NCI-H2029 treated with DMSO at 0.1 percent for 48 hours (cell line): ENCODE measurements at places on chromosomes 2 and 18.

DNA sequence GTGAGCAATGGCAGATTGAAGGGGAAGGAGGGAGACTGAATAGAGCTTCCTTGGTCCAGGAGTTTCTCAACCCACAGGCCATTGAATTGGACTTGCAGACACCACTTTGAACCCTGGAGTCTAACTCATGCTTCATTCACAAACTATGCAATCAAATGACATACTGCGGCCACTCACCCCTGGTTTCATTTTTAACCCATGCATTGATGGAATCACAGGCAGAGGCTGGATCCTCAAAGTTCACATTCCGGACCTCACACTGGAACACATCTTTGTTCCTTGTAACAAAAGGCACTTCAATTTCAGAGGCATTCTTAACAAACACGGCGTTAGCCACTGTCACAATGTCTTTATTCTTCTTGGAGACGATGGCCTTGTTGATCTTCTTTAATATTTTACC lies 40.7 kb downstream of the MRPL44 start:
- DNase-seq, result no peak

DNA sequence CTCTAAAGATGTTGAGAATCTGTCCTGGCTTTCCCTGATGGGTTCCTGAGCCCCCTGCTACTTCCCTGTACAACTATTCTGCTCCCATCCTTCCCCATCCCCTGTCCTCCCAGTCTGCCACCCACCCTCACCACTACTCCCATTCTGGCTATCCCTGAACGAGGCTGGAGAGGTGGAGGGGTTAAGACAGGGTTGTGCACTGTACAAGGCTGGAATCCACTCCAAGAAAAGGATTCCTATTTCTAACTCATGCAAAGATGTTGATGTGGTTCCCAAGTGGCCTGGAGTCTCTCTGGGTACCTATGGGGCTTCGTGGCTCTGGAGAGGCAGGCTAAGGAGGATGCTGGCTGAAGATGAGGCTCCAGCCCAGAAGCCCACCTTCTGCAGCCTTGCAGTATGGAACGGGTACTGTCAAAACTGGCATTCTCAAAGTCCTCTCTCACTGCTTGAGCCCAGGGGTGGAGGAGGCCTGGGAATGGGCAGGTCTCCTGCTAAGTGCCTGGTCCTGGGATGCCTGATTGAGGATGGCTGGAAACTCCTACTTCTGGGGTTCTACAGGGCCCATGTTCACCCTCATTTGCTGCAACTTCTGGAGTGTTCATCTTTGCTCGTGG lies 1.3 kb upstream of the FEV start:
- no peak for DNase-seq

DNA sequence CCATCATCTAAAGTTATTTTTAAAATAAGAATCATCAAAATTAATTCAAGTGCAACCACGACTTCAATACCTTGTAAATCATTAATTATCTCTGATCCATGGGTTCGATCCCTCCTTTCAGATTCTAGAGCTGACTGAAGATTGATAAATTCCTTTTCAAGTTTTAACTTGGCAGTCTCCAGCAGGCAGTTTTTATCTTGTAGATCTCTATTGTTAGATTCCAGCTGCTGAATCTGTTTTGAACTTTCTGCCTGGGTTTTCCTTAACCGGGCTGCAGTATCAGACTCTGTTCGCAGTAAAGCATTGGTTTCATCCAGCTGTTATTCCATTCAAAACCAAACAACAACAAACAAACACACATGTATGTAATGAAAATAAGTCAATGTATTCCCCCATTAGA lies 59.5 kb downstream of the SLC66A3 start:
- no peak for DNase-seq

- DNase-seq, result peak; percentile 30
These were observed 93.6 kb upstream of the FAM117B start for GRCh38 chr2:202541137-202541536.

- DNase-seq, result no peak
These were observed 179.6 kb downstream of the NCK2 start for GRCh38 chr2:105924271-105924670.

DNA sequence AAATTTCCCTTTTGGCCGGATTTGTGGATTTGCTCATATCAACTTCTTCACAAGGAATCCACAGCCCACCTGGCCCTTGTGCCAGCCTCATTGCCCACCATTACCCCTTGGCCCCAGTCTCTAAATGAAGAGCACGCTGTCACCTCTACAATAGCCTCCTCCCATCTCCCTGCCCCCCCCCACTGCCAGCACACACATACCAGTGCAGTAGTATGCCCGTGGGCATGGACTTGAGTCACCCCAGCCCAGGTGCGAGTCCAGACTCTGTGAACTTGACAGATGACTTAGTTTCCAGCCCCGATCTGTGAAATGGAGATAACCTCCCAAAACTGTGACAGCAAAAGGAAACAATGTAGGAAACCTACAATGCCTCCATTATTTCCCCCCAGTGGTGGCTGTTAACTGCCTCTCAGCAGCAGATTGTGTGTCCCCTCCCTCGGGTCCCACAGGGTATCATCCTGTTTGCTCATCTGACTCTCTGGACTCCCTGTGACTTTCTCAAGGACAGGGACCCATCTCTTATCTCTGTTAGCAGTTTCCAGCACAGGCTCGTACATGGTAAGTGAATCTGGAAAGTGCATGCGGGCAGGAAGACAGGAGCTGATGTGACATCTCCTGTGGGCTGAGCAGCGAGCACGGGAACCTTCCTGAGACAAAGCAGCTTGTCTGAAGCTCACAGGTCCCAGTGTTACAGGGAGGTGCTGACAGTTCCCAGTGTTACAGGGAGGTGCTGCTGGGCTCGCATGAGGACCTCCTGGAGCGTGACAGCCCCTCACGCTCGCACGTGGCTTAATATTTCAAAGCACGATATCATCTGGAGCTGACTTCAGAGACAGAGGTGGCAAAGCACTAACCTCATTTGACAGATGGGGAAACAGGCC lies 4.2 kb upstream of the TMEM185B start:
- no peak for DNase-seq

DNA sequence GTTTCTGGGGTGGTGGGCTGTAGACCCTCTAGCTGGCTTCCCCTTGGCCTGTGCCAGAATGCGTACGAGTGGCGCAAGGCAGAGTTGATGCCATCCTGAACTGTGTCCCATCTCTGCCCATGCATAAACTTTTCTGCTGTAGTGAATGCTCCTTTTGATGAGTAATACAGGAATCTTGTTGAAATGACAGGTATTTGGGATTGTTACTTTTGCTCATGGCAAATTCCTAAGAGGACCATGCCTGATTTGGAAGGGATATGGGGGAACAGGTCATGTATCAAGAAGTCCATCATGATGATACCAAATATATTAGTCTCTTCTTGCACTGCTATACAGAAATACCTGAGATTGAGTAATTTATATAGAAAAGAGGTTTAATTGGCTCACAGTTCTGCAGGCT lies 648.0 kb downstream of the SLC4A3 start:
- DNase-seq, result no peak

DNA sequence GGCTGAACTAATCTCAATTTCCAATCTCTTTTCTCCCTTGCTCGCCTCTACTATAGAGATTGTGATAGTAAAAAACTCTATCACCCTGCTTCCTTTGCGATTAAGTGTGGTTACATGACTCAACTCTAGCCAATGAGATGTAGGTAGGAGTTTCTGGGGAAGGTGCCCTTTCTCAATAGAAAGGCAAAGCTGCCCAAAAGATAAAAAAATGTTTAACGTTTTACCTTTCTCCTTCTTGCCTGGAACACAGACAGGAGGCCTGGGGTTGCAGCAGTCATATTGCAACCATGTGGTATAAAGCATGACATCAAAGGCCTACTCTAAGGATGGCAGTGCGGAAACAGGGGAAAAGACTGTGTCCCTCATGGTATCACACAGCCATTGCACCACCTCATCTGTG lies 31.5 kb downstream of the TMEM37 start:
- no peak for DNase-seq

GRCh38 chr2:9110893-9111569 lies 95.6 kb upstream of the ASAP2 start:
- no peak for DNase-seq

DNA sequence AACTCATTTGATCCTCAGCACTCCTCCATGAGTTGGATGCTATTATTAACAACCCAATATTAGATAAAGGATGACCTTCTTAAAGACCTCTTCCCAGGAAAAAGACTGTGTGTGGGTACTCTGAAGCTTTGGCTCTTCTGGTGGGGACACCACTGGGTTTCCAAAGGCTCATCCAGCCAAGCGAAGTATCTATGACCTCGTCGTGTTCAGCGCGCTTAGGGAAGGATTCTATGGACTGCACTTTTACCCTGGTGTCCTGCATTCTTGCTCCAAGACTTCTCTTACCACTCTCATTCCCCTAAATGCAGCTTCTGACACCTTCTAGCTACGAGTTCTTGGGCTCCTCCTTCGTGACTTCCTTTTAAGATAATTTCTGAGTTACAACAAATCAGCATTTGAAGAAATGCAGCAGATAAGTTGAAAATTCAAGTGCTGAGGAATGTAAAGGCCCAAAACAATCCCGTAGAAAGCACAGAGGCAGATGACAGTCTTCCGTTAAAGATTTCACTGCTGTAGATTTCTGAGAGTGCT lies 673 bp upstream of the HNMT start:
- no peak for DNase-seq

DNA sequence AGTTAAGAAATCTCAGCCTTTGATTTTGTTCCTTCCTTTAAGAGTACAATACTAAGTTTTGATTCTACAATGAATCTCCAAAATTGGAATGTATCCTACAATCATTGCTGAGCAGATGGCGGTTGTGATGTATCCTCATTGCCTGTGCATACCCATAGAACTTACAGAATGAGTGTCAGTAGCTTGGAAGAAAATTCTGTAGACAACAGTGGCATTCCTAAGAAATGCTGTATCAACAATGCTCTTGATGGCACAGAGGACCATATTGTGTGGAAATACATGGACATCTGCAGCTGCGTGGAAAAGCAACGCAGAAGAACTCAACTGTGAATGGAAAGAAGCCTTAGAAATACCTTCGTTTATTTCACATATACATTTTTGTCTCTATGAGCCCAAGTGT lies 30.2 kb downstream of the GAREM1 start:
- DNase-seq, result no peak

DNA sequence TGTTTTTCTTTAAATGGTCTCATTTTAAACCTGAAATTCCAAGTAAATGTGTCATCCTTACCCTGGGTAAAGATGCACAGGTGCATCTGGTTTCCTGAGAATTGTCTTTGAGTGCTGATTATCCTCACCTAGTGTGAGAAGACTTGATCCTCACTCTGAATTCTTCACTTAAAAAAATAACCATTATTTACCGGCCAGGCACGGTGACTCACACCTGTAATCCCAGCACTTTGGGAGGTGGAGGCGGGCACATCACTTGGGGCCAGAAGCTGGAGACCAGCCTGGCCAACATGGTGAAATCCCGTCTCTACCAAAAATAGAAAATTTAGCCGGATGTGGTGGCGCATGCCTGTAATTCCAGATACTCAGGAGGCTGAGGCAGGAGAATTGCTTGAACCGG lies 9.9 kb upstream of the WNT6 start:
- DNase-seq, result no peak

GRCh38 chr18:52175406-52175805 lies 164.6 kb upstream of the DCC start:
- DNase-seq, result no peak

- no peak for DNase-seq
These were observed 51.5 kb downstream of the RPL37A start for GRCh38 chr2:216549926-216550690.

DNA sequence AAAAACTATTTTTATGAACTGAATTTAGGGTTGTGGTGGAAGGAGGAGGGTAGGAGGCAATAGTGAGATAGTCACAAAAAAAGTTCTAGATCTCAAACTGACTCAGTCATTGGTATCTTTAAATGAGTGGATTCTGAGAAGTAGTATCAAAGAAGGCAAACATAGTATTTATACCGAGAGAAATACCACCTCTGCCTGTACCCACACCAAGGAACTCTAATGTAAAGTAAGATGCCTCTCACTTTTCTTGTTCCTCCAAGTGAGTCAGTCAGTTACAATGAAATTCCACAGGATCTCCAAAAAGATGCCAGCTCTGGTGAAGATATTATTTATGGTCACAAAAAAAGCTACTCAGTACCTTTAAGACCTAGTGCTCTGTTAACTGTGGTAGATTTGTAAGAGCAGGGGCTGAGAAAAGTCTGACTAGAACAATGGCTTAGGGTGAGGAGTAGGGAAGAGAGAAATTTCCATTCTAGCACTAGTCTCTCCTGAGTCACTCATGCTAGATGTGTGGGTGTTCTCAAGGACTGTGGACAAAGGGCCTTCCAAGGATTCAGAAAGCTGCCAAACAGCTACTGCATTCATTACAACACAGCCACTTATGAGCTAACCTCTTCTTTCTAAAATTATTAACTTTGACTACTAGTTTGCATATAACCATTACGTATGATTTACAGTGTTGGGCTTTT lies 36.3 kb downstream of the YWHAQ start:
- no peak for DNase-seq

DNA sequence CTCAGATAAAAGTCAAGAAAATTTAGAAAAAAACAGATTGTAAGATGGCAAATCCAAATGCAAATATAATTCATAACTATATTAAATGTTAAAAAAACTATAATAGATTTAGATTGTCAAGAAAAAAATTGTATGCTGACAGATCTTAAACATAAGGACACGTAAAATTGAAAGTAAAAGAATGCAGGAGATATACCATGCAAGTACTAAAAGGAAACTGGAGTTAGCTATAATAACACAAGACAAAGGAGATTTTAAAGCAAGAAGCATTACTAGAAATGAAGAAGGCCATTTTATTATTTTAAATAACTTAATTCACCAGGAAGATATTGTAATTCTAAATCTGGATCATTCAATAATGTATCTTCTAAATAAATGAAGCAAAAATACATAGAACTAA lies 48.3 kb downstream of the TTC21B start:
- DNase-seq, result no peak

DNA sequence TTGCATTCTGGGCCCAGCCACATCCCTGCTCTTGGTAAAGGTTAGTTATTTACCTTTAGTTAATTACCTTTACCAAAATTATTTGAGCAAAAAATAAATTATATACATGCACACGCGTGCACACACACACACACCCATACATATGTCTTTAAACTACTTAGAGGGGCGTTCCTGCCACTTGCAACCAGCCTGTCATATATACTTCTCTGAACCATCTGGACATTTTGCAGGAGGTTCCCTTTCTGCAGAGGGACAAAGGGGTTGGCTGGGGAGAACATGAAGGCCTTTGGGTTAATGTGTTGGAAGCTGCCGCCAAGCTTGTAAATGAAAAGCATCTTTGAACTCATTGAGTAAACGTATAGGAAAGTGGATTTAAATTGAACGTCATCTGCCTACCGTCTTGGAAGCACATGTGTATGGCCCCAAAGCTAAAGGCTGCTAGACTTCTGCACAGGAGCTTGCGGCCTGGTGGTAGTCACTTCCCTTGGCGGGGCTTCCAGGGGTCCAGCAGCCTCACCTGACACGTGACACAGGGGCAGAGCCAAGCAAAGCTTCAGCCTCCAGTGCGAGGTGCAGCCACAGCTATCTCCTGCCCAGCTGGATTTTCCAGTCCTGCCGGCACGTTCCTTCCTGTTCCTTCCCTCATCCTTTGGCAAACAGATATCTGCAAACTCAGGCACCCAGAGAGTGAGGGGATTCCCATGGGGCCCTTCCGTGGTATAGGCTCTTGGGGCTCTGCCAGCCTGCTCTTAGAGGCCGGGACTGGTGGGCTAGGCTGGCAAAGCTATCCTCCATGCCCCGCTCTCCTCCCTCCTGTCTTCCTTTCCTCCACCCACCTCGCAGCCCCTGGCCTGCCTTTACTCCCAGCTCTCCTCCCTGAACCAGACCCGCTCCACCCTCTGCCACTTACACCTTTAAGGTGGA lies 46.1 kb downstream of the SERTAD2 start:
- no peak for DNase-seq

- no peak for DNase-seq
These were observed 142.3 kb downstream of the TMEM163 start for GRCh38 chr2:134576478-134576877.

- no peak for DNase-seq
These were observed 193.5 kb upstream of the CCDC150 start for GRCh38 chr2:196445991-196446390.
